Stimulated activated CD8-positive, alpha-beta memory T cell treated with anti-CD3 and anti-CD28 coated beads, Interleukin-12 subunit alpha, Interleukin-12 subunit beta, amount 100 ng/mL, for 4 hours (primary cell): ENCODE measurements at places on chromosomes 4 and X.

DNA sequence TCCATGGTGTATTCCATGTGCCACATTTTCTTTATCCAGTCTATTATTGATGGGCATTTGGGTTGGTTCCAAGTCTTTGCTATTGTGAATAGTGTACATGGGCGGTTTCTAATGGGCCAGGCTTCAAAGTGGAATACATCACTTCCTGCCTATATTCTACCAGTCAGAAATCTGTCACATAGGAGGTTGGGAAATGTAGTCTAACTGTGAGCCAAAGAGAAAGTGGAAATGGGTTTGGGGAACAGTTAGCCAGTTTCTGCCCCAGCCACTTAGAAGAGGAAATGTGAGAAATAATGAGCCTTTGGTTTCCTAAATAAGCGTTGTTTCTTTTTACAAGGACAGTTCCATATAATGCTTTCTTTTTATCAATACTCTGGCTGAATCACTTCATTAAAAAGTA is 85.1 kb upstream of the AP1S2 start:
- no peak for DNase-seq

DNA sequence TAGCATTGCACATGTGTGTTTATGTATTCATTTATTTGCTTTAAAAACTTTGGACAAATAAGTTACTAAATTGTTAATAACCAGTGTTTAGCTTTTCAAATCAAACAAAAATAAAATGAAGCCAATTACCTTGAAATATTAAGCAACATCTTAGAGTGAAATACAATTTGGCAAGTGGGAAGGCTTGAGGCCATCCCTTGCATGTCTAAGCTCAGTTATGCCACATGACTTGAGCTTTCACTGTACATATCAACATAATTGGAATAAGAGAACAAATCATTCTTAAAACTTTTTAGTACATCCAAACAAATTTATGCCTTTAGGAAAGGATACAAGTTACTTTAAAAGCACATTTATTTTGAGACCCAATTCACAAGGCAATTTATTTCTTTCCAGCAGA is 640.6 kb downstream of the SPRY1 start:
- DNase-seq = no peak

GRCh38 chr4:161359491-161359890 is 804.3 kb downstream of the FSTL5 start:
- DNase-seq = no peak

DNA sequence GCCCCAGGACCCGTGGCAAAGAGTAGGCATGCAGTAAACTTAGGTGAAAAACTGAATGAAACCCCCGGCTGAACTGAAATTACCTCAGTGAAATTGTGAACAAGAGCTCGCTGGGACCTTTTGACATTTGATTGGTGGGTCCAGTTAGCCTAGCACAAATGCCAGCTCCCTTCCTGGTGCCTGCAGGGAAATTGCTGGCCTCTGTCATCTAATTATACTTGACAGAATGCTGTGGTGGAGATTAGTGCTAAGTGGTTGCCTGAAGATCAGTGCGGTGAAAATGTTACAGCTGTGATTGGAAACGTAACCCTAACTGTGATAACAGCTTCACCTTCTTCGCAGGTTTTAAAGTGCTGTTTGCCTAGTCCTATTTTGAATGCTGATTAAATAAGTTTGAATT is 43.0 kb downstream of the ADD1 start:
- DNase-seq = no peak

DNA sequence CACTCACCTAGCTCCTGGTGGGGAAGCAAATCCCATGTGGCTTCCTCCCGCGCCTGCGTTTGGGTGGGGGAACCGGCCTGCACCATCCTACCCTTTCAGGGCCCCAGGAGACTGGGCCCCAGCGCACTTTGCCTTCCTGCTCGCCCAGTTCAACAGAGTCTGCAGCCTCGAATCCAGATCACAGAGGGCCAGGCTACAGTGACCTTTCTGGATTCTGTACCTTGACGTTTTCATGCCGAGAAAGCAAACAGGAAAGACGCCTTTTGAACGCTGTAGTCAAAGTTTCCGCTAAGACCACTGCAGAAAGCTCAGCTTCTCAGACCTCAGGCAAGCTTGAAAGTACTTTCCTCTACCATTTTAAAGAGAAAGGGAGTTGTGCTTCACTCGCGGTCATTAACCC is 7.4 kb upstream of the BEND2 start:
- DNase-seq = no peak

DNA sequence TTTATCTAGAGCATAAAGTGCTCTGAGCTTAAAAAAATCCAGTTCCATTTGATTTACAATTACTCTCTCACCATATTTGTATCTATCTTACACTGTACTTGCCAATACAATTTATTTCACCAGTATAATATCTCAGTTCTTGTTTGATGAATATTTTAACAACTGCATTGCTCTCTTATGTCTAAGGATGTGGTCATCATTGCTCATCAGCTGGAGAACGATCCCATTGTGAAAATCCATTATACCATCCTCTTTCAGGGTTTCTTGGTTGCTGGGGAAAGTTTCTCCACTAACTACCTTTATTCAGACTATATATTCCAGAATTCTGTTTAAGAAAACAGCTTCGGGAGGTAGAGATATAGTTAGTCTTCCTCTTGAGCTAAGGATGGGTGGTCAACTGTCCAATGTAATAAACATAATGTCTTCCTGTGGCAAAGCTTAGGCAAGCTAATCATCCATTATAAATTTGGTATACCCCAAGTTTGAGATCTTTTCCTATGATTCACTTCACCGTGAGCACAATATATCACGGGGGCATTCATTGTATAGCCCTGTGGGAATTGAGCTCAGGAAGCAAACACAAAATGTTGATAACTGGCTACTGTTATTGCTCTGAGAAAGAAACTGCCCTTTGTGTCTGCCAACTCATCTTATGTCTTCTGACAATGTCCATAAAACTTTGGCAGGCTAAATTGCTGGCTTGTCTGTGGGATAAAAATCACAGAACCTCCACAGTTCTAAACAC is 2361.9 kb downstream of the ARAP2 start:
- no peak for DNase-seq

GRCh38 chrX:69362856-69363255 is 141.3 kb upstream of the NALF2 start:
- DNase-seq = no peak

DNA sequence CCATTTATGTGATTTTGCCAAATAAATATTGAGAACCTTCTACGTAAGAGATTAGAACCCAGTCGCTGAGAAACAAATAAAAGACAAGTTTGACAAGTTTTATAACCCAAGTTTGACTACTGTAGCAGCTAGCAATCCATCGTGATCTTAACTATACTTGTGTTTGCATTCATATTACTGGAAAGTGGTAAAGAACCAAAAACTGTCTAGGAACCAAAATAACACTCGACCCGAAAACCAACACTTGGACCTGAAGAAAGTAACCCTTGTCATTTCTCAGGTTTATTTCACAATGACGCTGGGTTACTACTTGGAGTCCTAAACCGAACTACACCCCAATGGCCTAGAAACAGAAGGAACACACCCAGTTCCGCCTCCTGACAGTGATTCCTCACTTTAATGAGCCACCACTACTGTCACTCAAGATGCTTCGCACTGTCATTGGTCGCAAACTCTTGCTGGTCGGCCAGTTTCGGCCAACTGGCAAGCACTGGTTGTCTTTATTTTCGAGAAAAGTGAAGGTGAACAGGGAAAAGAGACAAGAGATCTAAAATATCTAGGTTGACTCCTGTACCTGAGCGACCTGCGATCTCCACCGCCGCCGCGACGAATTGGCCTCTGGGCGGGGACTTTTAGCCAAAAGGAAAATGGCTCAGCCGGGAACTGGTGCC is 496 bp downstream of the FBXO8 start:
- peak; percentile 48 for DNase-seq
